Stimulated activated CD8-positive, alpha-beta memory T cell treated with anti-CD3 and anti-CD28 coated beads, Interleukin-2, amount 100 ng/mL, for 1 hour (primary cell): ENCODE measurements at places on chromosomes 6 and 20.

- no peak for DNase-seq
These were observed 79.9 kb downstream of the CEBPB start for GRCh38 chr20:50270569-50270968.

GRCh38 chr20:6769903-6770785 lies 2.7 kb downstream of the BMP2 start:
- no peak for DNase-seq

DNA sequence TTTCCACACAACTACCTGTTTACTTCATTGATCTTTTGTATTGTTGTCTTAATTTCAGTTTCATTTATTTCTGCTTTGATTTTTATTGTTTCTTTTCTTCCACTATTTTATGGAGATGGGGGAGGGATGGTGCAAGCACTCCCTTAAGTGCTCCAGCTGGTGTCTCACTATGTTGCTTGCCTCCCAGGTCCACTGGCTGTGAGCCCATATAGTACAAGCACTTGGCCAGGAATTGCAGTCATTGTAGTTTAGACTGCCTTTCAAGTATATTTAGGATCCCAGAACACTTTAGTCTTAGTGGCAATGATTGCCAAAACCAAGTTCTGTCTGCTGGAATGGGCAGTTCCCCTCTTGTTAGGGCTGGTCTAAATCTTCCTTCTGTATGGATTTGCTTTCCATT lies 34.9 kb upstream of the MAN1A1 start:
- no peak for DNase-seq

- DNase-seq: no peak
These were observed 49.6 kb downstream of the FOXO3 start for GRCh38 chr6:108610270-108610839.

GRCh38 chr20:11103866-11104265 lies 430.1 kb upstream of the JAG1 start:
- no peak for DNase-seq

DNA sequence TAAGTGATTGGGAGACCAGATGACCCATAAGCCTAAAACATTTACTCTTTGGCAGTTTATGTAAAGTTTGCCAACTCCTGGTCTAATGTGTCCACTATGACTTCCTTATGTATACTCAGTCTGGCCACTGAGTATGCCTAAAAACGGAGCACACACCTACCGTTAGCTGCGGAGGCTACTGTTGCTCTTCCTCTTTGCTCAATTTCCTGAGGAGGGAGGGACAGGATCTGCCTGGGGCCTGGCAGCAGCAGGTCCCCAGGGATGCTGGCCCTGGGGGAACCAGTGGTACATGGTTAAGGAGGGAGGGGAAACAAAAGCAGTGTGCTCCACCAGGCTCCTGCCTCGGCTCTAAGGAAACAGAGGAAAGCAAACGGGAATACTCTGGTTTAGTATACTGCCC lies 113.5 kb downstream of the CDYL start:
- no peak for DNase-seq

GRCh38 chr20:44997171-44997570 lies 30.9 kb downstream of the STK4 start:
- no peak for DNase-seq

DNA sequence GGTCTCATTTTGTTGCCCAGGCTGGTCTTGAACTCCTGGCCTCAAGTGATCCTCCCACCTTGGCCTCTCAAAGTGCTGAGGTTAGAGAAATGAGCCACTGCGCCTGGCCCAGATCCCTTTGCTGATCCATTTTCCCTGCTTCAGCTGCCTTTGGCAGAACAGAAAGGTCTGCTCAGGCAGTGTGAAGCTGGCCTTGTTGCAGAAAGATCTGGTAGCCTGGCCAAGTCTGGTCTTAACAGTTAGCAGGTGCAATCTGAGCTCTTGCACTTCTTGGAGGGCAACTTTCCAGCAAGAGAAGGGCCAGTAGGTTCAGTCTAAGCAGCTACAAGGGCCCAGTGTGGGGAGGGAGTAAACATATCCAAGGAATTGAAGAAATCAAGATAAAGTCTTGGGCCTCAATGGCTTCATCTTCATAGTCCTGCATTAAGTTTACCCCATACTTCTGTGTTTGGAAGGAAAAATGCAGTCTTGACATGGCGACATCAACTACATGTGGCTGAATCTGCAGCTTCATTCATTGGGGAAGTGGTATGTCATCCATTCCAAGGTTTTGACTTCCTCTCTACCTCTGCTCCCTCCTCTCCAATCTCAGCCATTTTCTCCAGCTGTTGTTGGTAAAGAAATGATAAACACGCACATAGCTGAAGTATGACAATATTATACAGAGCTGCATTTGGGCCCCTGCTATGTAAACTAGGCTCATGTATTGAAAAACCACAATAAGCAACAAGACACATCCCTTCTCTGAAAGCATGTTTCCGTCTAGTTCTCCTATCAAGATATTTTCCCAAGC lies 39.0 kb upstream of the NEDD9 start:
- DNase-seq: no peak

GRCh38 chr6:32943864-32944649 lies 3.2 kb upstream of the HLA-DMB start:
- DNase-seq: no peak

DNA sequence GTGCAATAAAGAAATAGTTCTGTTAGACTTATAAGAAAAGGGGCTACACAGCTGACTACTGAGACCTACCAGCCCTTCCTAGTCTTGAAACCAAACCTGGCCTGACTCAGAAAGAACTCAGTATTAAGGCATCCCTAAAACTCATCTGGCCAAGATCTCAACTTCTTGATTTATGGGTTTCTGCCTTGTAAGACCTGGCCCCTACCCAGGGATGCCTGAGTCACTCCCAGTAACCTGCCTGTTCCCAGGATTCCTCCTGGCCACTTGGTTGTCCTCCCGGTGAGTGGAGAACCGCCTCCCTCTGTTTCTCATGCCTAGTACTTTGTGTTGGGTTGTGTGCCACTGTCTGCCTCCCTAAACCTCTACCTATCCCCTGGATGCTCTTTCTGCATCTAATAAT lies 189.4 kb upstream of the PREP start:
- no peak for DNase-seq

GRCh38 chr6:144585217-144585814 lies 300.2 kb downstream of the UTRN start:
- no peak for DNase-seq

- no peak for DNase-seq
These were observed 7.8 kb downstream of the DUSP15 start for GRCh38 chr20:31862506-31862905.

DNA sequence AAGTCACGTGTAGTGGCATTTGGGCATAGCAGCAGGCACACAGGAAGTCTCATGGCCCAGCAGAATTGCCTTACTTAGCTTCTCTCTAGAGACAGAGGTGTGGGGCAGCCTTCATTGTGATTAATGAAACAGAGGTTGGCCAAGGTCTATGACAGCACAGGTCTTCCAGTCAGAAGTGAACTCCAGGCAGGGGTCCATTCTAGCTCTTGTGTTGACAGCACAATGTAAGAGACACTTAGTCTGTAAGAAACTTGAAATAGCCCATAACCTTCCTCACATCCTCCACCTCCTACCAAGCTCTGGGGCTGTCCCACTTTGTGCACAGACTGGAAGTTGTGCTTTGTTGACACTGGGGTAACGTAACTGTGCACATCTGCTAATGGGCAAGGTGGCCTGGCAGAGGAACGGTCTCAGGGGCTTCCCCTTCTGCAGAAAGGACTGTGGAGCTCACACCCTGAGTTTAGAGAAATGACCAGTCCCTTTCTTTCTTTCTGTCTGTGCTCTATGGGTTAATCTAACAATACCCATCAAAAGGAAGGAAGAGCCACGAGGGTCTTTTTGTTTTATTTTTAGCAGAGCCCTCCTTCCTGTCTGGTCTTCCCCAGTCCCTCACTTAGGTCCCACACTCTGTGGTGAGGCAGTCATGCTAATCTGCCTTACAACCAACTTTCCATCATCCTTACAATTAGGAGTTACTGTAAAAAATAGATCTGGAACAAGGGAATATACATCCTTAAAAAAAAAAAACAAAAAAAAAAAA lies 35.6 kb upstream of the TAGAP start:
- no peak for DNase-seq

- no peak for DNase-seq
These were observed 1.9 kb upstream of the HMGA1 start for GRCh38 chr6:34234667-34235306.

DNA sequence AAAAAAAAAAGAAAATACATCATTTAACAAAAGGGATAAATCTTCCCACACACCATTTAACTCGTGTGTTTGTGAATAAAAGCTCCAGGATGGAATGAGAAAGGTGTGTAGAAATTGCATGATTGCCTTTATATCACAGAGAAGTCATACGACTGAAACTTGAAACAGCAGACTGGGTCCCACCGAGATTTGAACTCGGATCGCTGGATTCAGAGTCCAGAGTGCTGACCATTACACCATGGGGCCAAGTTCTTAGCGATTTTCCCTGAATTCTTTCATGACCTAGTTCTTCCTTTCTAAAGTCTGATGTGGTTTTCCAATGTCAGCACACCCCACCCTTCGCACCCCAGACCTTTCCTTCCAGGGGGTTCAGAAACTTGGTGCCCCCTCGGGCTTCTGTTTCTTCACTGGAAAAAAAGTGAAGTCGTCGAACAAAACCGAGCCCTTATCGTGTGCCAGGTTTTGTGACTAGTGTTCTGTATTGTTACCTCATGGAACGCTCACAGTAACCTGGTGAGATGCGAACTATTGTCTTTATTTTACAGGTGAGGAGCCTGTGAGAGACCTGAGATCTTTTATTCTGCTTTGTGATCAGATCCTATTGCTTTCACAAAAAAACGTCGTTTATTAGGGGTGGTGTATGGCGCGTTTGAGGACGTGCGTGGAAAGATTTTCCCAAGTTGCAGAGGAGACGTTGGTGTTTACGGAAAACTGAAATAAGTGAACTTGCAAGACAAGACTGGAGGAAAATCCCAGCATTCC lies 120.8 kb downstream of the OR2B2 start:
- no peak for DNase-seq

DNA sequence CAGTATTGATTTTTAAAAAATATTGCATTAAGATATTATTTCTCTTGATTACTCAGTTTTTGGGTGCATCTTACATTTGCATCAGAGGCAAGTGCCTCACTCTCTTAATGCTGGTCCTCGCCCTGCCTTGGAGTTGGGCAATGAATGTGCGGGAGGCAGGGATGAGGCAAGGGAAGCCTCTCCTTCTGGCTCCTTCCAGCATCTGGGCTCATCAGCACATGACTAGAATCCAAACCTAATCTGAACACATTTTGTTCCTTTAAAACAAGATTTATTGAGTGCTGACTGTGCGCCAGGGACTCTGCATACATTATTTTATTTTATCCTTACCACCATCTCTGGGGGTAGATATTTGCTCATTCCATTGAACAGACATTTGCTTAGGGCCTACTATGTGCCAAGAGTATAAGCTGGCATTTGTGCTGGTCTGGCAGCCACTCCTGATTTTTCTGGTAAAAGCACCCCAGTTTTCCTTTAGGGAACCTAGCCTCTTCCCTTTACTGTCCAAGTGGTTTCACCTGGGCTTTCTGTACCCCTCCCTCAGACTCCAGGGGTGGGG lies 71.9 kb upstream of the ZNFX1 start:
- DNase-seq: no peak

DNA sequence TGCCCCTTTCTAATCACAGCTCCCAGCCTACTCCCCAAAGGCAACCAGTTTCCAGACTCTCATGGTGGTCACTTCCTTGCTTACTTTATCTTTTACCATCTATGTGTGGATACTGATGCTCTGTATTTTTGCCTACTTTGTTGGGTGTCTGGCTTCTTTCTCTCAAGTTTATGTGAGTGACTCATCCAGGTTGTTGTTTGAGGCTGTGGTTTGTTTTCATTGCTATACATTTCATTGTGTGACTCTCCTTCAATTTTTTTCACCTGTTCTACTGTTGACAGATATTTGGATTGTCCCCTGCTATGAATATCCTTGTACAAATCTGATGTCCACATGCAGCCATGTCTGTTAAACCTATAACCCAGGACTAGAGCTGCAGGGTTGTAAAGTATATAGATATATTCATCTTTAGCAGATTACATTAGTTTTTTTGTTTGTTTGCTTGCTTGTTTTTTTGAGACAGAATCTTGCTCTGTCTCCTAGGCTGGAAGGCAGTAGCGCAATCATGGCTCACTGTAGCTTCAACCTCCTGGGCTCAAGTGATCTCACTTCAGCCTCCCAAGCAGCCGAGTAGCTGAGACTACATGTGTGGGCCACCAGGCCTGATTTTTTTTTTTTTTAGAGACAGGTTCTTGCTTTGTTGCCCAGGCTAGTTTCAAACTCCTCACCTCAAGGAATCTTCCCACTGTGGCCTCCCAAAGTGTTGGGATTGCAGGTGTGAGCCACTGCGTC lies 72.9 kb upstream of the EEF1E1 start:
- DNase-seq: no peak

DNA sequence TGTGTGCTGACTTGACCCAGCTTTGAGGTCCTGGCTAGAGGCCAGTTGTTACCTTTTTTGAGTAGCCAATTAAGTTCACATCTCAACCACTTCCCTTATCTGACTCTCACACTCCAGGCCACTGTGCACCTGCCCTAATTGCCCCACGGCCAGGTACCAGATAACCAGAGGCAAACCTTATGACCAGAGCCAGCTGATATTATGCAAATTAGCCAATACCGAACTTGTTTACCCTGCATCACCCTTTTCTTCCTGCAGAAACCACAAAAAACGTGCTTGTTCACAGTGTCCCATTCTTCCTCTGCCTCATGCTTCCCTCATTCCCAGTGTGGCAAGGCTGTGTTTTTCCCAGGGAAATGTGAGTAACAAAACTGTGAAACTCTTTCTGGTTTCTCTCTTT lies 89.3 kb downstream of the HTR1B start:
- DNase-seq: no peak

DNA sequence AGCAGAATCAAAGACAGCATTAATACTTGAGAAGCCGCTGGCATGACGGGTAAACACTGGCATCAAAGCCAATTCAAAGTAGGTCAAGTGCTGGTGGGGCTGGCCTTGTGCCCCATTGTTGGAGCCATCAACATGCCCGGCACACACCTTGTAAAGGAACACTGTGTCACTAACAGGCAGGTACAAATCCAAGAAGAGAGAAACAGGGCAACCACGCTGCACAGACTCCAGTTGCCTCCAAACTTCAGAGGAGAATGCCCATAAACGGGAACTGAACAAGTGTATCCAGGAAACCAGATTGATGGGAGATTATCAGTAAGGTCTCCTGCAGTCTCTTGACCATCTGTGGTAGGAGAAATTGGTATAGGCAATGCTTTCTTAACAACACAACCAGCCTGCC lies 127.0 kb upstream of the STXBP5 start:
- DNase-seq: no peak

DNA sequence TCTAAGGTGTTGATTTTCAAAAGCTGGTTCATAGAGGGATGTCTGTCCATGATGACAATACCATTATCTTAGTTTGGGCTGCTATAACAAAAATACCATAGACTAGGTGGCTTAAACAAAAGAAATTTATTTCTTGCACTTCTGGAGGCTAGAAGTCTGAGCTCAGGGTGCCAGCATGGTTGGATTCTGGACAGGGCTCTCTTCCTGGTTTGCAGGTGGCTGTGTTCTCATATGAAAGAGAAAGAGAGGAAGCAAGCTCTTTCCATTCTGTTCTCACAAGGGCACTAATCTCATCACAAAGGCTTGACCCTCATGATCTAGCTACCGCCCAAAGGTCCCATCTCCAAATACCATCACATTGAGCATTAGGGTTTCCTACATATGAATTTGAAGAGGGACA lies 144.5 kb upstream of the SLC24A3 start:
- DNase-seq: no peak

- no peak for DNase-seq
These were observed 45.5 kb downstream of the PRL start for GRCh38 chr6:22251348-22251747.
